Astrocyte of the spinal cord (primary cell): ENCODE measurements at places on chromosomes 1 and 21.

DNA sequence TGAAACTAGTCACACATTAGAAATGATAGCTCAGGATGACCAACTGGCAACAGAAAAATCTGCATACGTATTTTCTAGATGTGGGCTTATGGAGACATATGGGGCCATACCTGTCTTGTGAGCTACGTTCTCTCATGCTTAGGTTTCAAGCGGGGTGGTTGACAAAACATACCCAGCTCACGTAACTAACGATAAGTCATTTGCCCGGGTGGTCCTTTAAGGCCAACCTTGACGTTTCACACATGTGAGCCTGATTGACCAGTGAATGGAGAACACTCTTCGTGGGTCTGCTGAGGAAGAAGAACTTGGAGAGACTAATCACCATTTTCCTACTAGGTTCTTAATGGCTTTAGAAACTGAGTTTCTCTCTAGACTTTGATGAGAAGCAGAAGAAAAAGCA is 13.5 kb upstream of the RCSD1 start:
- no peak for DNase-seq

DNA sequence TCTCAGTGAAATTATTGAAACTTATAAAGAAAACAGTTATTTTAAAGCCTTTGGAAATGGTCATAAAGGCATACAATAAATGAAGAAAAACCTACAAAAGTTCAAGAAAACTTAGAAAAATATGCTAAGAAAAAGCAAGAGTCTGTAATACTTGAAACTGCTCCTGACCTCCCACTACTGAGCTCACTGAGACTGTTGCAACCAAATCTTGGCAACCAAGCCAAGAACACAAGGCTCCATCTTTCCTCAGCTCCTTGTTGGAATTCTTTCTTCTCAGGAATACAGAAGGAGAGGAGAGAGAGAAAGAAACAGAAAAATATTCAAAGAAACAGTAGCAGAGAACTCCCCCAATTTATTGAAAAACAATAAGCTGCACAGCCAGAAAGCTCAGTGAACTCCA is 160.5 kb downstream of the RASAL2 start:
- no peak for DNase-seq

- DNase-seq = no peak
These were observed 918 bp downstream of the LEMD1 start for GRCh38 chr1:205420938-205421337.

GRCh38 chr1:204494281-204495077 is at the start of gene PIK3C2B:
TSS of gene PIK3C2B (minus strand) at chr1:204494805. CDS start at chr1:204469802, 25,003 bp downstream.
- DNase-seq = peak; percentile 69

DNA sequence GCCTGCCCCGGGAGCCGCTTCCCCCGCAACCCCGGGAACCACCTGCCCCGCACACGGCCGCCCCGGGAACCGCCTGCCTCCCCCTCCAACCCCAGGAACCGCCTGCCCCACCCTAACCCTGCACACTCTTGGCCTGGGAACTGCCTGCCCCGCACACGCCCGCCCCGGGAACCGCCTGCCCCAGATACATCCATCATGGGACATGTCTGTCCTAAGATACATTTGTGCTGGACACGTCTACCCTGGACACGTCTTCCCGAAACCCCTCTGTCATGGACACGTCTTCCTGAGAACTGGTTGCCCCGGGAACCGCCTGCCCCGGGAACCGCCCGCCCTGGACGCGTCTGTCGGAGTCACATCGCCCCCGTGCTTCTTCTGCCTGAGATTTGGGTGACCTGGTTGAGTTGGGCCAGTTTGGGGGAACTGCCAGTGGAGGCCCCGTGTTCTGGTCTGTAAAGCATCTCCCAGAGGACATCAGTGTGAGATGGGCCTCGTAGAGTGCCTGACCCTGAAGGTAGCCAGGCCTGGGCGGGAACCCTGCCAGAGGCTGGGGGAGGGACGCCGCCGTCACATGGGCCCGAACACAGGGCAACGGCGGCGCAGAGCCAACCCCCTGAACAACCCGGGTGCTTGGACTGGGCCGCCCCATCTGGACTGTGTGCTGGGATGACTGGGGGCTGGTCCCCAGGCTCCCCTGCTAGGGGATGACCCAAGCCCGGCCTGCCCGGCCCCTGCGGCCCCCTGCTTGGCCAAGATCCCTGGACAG is 3.6 kb downstream of the PERM1 start:
- DNase-seq = no peak

- no peak for DNase-seq
These were observed 13.3 kb downstream of the CYP4X1 start for GRCh38 chr1:47036764-47037163.

- DNase-seq = no peak
These were observed 78.1 kb downstream of the SIK1 start for GRCh38 chr21:43348801-43349261.

GRCh38 chr1:24364605-24364974 is 45.4 kb downstream of the GRHL3 start:
- peak; percentile 49 for DNase-seq

DNA sequence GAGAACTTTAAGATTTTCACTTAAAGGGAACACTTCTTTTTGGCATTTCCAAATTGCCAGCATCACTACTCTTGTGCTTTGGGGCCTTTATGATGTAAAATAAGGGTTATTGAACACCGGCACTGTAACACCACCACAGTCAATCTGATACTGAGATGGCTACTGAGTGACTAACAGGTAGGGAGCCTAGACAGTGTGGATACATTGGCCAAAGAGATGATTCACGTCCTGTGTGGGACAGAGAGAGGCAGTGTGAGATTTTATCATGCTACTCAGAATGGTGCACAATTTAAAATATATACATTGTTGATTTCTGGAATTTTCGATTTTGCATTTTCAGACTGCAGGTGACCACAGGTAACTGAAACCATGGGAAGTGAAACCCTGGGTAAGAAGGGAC is 261.6 kb downstream of the SPATA17 start:
- peak; percentile 10 for DNase-seq

- DNase-seq = no peak
These were observed 8.8 kb upstream of the SAMSN1 start for GRCh38 chr21:14554948-14555347.

DNA sequence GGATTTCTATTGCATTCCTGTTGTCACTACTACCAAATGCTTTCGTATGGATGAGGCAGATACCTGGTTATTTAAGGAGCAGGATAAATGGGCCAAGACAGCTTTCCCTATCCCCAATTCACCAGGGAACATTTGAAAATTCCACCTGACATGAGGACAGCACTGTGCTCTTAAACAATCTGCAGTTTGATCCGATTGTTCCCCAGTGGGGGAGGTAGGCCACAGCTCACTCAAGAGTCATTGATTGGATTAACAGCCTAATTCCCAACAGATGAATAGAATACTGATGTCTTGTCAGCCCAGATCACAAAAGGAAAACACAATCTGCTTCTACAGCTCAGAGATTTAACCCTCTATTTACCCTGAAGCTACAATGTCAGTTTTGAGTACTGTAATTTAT is 123.9 kb downstream of the LHX4 start:
- DNase-seq = no peak
